ENCODE measurements at places on chromosomes 13 and 19. TPM values are rescaled to one million over a fixed set of nuclear protein-coding genes. Genes with fewer than 3 reads are reported as not detected.

DNA sequence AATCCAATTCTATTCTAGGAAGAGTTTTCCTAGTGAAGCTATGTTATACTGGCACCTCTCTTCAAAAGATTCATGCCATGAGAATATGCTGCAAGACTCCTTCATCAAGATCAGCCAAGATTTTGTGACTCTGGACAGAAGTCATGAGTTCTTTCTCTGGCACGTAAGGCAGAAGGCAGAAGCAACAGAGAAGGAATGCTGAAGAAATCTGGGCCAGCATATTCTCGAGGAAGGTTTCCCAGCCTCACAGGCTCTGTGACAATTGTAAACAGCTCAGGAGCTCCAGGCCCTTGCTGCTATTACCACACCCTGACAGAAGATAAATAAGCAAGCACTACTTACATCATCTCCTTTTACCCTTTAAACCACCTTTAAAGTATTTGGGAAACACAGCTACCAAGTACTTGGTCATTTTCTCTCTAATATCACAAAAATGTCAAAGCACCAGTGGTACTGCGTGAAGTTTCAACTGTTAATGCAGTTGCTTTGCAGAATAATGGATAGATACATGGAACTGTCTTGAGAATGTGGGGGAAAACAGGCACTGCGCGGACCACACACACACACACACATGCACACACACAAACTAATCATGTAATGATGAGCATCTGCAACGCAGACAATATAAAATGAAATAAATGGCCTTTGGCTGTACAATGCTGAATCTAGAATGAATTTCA is 55.4 kb downstream of the INTS6 start:
- DNase-seq = no peak

GRCh38 chr13:79837741-79838450 is 356.9 kb downstream of the NDFIP2 start:
- no peak for DNase-seq

DNA sequence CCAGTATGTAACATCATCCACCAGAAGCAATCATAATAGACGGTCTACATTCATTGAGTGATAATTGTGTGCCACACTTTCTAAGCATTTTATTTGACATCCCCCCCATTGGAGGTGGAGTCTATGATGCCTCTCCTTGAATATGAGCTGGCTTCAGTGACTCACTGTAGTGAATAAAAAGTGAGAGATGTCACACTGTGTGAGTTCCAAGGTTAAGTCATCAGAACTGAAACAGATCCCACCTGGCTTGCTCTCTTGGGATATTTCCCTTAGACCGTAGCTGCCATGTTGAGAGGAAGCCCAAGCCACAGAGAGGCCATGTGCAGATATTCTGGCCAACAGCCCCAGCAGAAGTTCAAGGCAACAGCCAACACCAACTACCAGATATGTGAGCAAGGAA is 12.6 kb downstream of the RTBDN start:
- no peak for DNase-seq

NKPD1 gene
- 1.0 TPM for total RNA-seq
